ENCODE measurements at places on chromosomes 2 and 18. TPM values are rescaled to one million over a fixed set of nuclear protein-coding genes. Genes with fewer than 3 reads are reported as not detected.

GRCh38 chr2:101956465-101957438 is 35.0 kb upstream of the IL1R2 start:
- no peak for DNase-seq

- DNase-seq: no peak
Observed at GRCh38 chr2:126368758-126369157, 287.2 kb upstream of the GYPC start.

DNA sequence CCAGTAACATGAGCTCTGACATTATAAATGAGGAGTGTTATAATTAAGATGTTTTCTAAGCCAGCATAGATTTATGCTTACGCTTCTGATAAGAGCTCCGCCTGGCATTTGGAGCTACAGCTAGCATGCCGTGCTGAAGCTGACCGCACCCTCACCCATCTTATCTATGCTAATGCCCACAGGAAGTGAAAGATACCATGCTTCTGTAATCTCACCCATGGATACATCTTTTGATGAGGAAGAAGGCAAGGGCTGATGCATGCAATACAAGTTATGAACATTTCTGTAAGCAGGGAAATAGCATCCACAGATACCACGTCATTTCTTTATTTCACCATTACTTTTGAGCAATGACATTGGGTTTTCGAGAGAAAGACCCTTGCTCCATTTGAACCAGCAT is 82.3 kb downstream of the ARL4C start:
- no peak for DNase-seq

GRCh38 chr2:486371-486770 is 190.8 kb downstream of the TMEM18 start:
- DNase-seq: no peak

DNA sequence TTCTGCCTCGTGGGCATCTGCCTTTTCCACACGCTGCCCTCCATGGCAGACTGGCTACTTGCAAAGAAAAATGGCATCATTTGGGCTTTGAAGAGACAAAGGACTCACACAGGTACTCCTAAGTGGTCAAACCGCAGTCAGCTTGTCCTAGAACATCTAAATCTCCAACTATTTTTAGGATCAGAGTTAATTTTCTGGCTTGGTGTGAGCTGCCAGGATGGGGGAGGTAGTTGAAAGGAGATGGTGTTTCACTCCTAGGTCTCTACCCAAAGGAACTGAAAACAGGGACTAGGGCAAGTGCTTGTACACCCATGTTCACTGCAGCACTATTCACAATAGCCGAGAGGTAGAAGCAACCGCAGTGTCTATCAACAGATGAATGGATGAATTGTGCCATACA is 107.9 kb upstream of the ATL2 start:
- no peak for DNase-seq

DNA sequence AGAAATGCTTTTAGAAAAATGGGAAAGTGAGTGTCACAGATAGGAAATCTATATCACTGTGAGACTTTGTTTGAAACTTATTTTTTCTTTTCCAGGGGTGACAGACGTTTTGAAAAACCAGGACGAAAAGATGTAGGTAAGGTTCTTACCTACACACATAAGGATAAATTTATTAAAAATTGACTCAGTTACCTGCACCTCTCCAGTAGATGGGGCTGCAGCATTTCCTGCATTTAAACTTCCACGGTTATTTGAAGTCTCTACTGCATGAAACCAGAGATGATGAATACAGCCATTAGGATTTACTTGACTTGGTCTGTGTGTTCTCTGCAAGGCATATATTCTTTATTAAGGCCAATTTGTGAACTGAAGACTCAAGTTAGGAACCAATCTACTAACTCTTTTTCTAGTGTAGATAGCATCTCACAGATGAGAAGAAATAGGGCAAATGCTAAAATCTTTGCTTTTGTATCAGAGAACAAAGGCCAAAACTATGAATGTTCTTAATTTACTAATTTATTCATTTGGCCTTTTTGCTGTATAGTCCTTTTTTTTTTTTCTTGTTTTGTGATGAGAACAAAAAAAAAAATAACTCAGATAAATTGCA is 15.0 kb downstream of the KCNJ13 start:
- DNase-seq: peak; percentile 5

DNA sequence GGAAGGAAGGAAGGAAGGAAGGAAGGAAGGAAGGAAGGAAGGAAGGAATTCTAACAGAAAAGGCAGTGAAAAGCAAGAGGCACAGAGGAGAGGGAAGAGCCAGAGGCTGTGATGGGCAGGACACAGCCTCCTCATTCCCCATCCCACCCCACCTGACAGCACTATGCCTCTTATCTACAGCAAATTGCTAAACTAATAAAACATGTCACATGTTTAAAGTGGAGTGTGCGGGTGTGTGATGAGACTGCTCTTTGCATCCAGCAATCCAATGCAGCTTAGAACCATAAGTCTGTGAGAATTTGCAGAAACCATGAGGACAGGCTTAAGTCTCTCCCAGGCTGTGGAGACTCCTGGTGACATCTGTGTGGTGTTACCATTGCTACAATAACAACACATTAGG is 108.4 kb upstream of the ALK start:
- DNase-seq: no peak

- no peak for DNase-seq
Observed at GRCh38 chr18:67425672-67426071, 90.8 kb downstream of the DSEL start.

- no peak for DNase-seq
Observed at GRCh38 chr2:60495041-60495625, 58.3 kb downstream of the BCL11A start.

- DNase-seq: no peak
Observed at GRCh38 chr2:100107440-100107839, 35.0 kb downstream of the AFF3 start.

GRCh38 chr2:3151153-3151918 is 226.3 kb downstream of the EIPR1 start:
- no peak for DNase-seq

GRCh38 chr2:144357623-144358373 is 162.1 kb downstream of the ZEB2 start:
- DNase-seq: no peak

GRCh38 chr18:3803350-3803749 is 353.4 kb downstream of the TGIF1 start:
- no peak for DNase-seq

DNA sequence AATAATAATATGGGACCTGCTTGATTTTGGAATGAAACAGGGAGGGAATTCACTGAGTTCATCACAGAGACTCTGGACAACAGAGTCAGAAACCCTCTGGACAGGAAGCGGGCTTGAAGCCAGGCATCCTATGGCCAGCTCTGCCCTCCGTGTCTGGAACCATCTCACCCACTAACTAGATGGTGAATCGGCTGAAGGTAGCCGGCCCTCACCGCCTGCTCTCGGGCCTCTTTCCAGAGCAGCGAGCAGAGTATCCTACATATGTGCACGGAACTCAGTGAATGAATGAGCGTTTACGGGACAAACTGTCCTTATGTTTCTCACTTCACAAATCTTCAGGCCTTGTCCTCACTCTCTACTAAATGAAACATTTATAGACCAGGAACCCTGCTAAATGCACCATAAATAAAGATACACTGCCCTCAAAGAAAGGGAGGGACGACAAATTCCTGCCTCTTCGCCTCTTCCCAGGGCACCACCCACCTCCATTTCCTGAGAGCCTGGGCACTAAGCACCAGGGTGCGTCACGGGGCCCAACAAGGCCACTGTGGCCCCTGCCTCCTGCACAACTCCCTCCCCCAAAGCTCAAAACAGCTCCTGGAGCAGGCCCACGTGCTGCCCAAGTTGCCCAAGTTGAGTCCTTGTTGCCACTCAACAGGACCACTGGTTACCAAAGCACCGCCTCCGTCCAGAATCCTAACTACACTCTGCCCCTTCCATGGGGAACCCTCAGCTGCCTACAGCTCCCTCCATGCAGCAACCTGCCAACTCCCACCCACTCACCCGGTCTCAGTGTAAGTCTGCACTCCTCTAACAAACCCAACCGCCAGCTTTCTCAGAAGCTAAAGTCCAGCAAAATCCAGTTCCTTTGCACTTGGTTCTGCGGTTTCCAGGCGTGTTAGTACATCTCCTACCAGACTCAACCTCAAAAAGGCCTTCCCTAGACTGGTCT is 1.7 kb downstream of the TBC1D8 start:
- peak; percentile 53 for DNase-seq

DNA sequence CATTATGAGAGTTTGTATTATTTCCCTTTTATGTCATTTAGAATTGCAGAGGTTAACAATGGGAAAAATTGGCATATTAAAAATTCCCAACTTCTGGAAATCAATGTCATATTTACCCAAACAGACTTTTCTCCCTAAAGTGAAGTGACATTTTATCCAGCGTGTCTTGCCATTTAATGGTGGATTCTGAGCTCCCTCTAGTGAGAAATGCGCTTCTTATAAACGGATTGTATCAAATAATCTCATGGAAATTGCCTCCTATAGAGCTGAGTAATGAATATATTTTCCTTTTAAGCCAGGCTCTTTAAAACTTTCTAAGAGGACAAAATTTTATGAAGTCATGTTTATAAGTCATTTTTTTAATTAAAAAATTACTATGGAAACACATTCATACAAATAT is 5.7 kb upstream of the GCFC2 start:
- no peak for DNase-seq

DNA sequence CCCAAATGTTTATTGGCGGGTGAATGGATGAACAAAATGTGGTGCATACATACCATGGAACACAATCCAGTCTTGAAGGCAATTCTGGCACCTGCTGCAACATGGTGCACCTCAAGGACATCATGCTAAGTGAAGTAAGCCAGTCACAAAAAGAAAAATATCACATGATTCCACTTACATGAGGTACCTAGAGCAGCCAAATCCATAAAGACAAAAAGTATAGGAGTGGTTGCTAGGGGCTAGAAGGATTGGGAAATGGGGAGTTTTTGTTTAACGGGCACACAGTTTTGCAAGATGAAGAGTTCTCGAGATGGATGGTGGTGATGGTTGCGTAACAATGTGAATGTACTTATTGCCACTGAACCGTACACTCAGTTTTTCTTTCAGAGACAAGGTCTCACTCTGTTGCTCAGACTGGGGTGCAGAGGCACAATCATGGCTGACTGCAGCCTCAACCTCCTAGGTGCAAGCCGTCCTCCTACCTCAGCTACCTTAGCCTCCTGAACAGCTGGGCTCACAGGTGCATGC is 90.9 kb upstream of the CERS6 start:
- DNase-seq: no peak

DNA sequence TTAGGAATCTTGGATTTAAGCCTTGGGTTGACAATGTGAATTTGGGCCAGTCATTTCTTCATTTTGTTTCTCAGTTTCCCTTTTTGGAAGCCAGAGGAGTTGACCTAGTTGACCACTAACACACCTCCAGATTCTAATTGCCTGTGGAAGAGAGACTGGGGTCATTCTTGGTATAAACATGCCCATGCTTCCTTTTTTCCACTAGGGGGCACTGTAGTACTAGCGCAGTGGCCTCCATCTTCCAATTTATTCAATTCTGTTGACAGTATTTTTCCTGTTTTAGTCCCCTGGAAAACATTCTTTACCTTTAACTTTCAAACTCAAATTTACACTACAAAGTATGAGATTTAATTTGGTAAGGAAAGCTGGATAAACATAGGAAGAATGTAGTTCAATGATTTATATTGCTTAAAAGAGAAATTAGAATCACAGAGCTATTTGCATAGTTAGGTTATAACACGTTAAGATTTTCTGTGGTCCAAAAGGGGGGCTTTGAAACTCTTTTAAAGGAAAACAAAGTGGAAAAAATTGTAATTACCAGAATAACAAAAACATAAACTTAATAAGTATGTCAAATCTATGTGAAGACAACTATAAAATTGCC is 57.5 kb upstream of the AGPS start:
- peak; percentile 6 for DNase-seq

GRCh38 chr2:30522421-30522820 is 75.4 kb downstream of the LCLAT1 start:
- DNase-seq: no peak

GRCh38 chr2:171703574-171704347 is 16.5 kb downstream of the DYNC1I2 start:
- peak; percentile 26 for DNase-seq

DNA sequence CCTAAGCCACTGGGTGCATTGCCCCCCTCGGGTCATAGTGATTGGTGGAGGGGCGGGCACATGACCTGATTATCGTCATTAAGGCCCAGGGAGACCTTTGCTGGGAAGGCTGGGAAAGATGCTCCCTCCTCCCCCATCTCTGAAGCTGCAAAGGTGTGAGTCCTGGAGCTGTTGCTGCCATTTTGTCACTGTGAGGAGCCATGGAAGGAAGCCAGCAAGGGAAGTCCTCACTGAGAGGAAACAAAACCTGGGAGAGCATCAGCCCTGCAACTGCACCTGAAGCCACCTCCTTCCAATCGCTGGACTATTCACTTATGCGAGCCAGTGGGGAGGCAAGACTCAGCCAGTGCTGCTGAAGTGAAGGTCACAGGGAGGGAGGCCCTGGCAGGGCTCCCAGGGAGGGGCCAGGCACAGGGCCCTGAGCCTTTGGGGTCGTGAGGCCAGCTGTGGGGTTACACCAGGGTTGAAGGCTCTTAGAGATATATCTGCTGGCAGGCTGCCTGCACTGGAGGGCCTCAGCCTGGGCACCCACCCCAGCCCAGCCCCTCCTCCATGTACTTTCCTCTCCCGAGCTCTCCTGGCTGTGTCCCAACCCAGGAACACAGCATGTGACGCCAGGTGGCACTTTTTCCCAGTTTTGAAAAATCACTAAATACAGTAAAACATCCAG is 10.7 kb upstream of the FAHD2A start:
- DNase-seq: peak; percentile 18

- peak; percentile 12 for DNase-seq
Observed at GRCh38 chr2:205482399-205483081, 199.8 kb upstream of the NRP2 start.

- DNase-seq: no peak
Observed at GRCh38 chr2:171271971-171272436, 111.3 kb upstream of the TLK1 start.

DNA sequence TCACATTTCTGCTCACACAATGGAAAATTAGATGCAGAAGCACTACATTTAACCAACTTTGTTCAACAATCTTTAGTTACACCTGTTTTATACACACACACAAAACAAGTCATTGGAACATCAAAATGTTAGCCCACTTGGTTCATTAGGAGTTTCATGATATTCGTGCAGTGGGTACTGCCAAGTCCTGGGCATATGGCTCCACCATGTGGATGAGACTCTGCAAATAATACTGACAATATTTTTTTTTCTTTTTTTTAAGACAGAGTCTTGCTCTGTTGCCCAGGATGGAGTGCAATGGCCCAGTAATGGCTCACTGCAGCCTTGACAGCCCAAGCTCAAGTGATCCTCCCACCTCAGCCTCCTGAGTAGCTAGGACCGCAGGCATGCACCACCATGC is 34.5 kb upstream of the GRB14 start:
- DNase-seq: no peak

GRCh38 chr2:178731300-178731699 is 75.9 kb downstream of the TTN start:
- DNase-seq: no peak

Gene OBSL1
- total RNA-seq: 158 TPM

Gene CDH7
- 0.17 TPM for total RNA-seq

Gene GAL3ST2
- total RNA-seq: not detected

Gene NEMP2
- total RNA-seq: 2.5 TPM

Gene ZNF24
- 32.8 TPM for total RNA-seq

Gene ME2
- 113 TPM for total RNA-seq

Gene TCF23
- not detected for total RNA-seq

Data from H7 (cell line).